Activated naive CD8-positive, alpha-beta T cell treated with anti-CD3 and anti-CD28 coated beads, Interleukin-2, amount 50 U/mL, for 24 hours (primary cell): ENCODE measurements at places on chromosomes 5 and 9.

GRCh38 chr9:88476491-88477271 lies 58.3 kb upstream of the NXNL2 start:
- H3K27me3 ChIP-seq: no peaks in the 10 kb centered on the region
- peaks cover 7% of the 10 kb centered on the region for H3K36me3 ChIP-seq
- DNase-seq: no peak
- peaks cover 23% of the 10 kb centered on the region for H3K4me1 ChIP-seq
- H3K27ac ChIP-seq: peak overlapping the region; percentile 52

GRCh38 chr5:175731172-175731571 lies 73.3 kb downstream of the HRH2 start:
- no peak for DNase-seq
- H3K4me1 ChIP-seq: peaks cover 3% of the 10 kb centered on the region
- H3K27me3 ChIP-seq: peaks cover 12% of the 10 kb centered on the region
- H3K36me3 ChIP-seq: no peaks in the 10 kb centered on the region
- H3K27ac ChIP-seq: no peak overlapping the region

DNA sequence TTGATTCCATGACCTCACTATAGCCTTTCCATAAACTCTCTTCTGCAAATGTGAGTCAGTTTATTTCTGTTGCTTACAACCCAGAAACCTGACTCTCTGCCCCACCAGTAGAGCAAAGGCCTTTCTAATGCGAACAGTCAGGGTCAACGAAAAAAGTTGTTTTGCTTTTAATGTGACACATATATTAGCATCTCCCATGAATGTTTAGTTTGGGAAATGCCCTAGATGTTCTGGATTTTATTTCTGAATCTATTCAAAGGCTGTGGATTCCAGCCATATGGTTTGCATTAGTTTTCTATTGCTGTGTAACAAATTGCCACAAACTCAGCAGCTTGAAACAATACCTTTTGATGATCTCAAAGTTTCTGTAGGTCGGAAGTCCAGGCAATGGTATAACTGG lies 193.5 kb downstream of the GNA14 start:
- peaks cover 14% of the 10 kb centered on the region for H3K4me1 ChIP-seq
- no peak for DNase-seq
- H3K36me3 ChIP-seq: no peaks in the 10 kb centered on the region
- H3K27ac ChIP-seq: no peak overlapping the region
- H3K4me3 ChIP-seq: no peak overlapping the region
- peaks cover 7% of the 10 kb centered on the region for H3K27me3 ChIP-seq

DNA sequence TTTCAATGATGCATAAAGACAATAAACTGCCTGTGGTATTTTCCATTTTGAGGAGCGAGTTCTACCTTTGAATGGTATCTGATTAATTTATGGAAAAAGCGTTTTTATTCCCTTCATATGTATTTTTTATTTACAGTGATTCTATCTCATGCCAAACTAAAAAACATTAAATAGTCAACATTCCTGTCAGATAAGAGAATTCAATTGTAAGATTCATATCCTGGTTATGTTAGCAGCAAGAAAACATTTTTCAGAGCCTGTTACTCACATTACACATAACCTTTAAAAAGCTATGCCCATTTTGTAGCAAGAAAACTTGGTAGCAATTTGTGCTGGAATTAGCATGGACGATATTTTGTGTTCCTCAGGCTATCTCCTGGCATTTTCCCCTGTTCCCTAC lies 55.1 kb upstream of the PRLR start:
- H3K27ac ChIP-seq: no peak overlapping the region
- peaks cover 2% of the 10 kb centered on the region for H3K27me3 ChIP-seq
- no peaks in the 10 kb centered on the region for H3K4me1 ChIP-seq
- no peak for DNase-seq

DNA sequence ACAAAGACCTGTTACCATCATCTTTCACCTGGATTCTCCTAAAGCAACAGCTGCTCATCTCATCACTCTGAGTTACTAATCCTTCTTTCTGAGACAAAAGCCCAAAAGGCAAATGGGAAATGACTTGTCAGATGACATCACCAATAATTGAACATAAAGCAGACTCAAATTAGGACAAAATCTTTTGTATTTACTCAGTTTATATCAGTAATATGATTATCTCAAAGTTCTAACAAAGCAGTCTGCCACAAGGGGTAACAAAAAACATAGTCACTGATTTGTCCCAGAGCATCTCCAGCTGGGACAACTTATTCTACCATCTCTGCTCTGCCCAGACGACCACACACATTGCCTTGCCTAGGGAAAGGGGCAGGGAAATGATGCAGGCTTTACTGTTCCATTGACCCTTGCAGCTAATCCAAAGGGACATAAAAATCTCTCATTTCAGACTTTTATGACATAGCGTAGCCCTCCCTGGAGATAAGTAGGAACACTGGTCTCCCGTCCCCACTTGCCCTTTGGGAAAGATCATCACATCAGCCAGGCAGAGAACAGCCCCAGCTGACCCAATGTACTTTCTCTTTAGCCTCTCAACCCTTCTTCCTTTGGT lies 249.5 kb upstream of the PTGER4 start:
- no peaks in the 10 kb centered on the region for H3K27me3 ChIP-seq
- no peak overlapping the region for H3K4me3 ChIP-seq
- DNase-seq: no peak
- peaks cover 2% of the 10 kb centered on the region for H3K36me3 ChIP-seq
